A549 treated with Hydrocortisone at 1 μM for 4 hours (cell line): ENCODE measurements at places on chromosomes 5 and 9. TPM values are rescaled to one million over a fixed set of nuclear protein-coding genes. Genes with fewer than 3 reads are reported as not detected.

The ANKRD18A gene
- 8.1 to 12.4 TPM (median 9.1 TPM) in 5 replicates for total RNA-seq

The TLX3 gene
- total RNA-seq = not detected in 5 replicates

The C5orf58 gene
- not detected in 5 replicates for total RNA-seq

The SCGB3A2 gene
- not detected in 5 replicates for total RNA-seq

The IL13 gene
- total RNA-seq = 0.08 TPM in 1 of 5 replicates, not detected in the others

The SLC2A6 gene
- 16.7 to 23.1 TPM (median 19.9 TPM) in 5 replicates for total RNA-seq

The COL23A1 gene
- not detected in 5 replicates for total RNA-seq

The MAP3K1 gene
- total RNA-seq = 1.3 to 2.1 TPM (median 1.5 TPM) in 5 replicates

The UBTD2 gene
- total RNA-seq = 12.3 to 18.4 TPM (median 15.1 TPM) in 5 replicates

The NFIL3 gene
- 8.8 to 11.0 TPM (median 9.5 TPM) in 5 replicates for total RNA-seq

The ORM2 gene
- total RNA-seq = not detected in 5 replicates

The SLC1A3 gene
- total RNA-seq = 0.09 TPM in 1 of 5 replicates, not detected in the others

The TAS2R1 gene
- not detected in 5 replicates for total RNA-seq

The CEP72 gene
- total RNA-seq = 8.7 to 11.1 TPM (median 10.2 TPM) in 5 replicates

The PTPRD gene
- 0.08 to 0.40 TPM (median 0.29 TPM) in 5 replicates for total RNA-seq

The PCDHGA10 gene
- total RNA-seq = 0.02 to 0.03 TPM (median 0.02 TPM) in 3 of 5 replicates, not detected in the others

The PCSK1 gene
- 0.16 to 0.51 TPM (median 0.22 TPM) in 5 replicates for total RNA-seq

The SPATA31C2 gene
- total RNA-seq = not detected in 5 replicates

The SH3RF2 gene
- 2.0 to 2.8 TPM (median 2.4 TPM) in 5 replicates for total RNA-seq

The BSPRY gene
- total RNA-seq = 0.06 to 0.12 TPM in 2 of 5 replicates, not detected in the others

The TNC gene
- 0.42 to 1.8 TPM (median 0.87 TPM) in 5 replicates for total RNA-seq

The INPP5E gene
- total RNA-seq = 14.1 to 21.2 TPM (median 19.7 TPM) in 5 replicates

The PTGS1 gene
- 1.5 to 1.8 TPM (median 1.5 TPM) in 5 replicates for total RNA-seq

The CKMT2 gene
- total RNA-seq = not detected in 5 replicates

The FAF2 gene
- total RNA-seq = 45.4 to 58.4 TPM (median 46.0 TPM) in 5 replicates

The CAMK4 gene
- total RNA-seq = 0.01 to 0.25 TPM (median 0.15 TPM) in 4 of 5 replicates, not detected in the other

The MLANA gene
- not detected in 5 replicates for total RNA-seq

The SLC25A2 gene
- total RNA-seq = not detected in 5 replicates

The PCDHA1 gene
- 0.14 to 0.29 TPM (median 0.23 TPM) in 5 replicates for total RNA-seq

The CER1 gene
- total RNA-seq = not detected in 5 replicates

The CDC20B gene
- 0.05 to 0.10 TPM (median 0.06 TPM) in 5 replicates for total RNA-seq

The OR2V1 gene
- not detected in 5 replicates for total RNA-seq

The PPP2R2B gene
- 0.03 to 0.11 TPM (median 0.06 TPM) in 5 replicates for total RNA-seq

The TXNDC8 gene
- not detected in 5 replicates for total RNA-seq

The PLCXD3 gene
- 0.07 to 0.28 TPM (median 0.17 TPM) in 5 replicates for total RNA-seq

The PTGES gene
- total RNA-seq = 149 to 184 TPM (median 164 TPM) in 5 replicates

The DOK3 gene
- total RNA-seq = 2.7 to 6.1 TPM (median 3.8 TPM) in 5 replicates

The ZFP37 gene
- total RNA-seq = 1.3 to 2.5 TPM (median 1.9 TPM) in 5 replicates

The FOXD4L5 gene
- total RNA-seq = 0.03 TPM in 3 of 5 replicates, not detected in the others

The SMAD5 gene
- 19.0 to 32.0 TPM (median 29.7 TPM) in 5 replicates for total RNA-seq

The GALNT10 gene
- 71.2 to 111 TPM (median 85.4 TPM) in 5 replicates for total RNA-seq

The SLU7 gene
- 36.2 to 67.7 TPM (median 43.2 TPM) in 5 replicates for total RNA-seq

The ZFP2 gene
- total RNA-seq = 0.06 TPM in 1 of 5 replicates, not detected in the others

The UNC5A gene
- total RNA-seq = 0.39 to 0.78 TPM (median 0.55 TPM) in 5 replicates

The GCNT4 gene
- total RNA-seq = 0.16 to 0.38 TPM (median 0.29 TPM) in 5 replicates

The FAM170A gene
- not detected in 5 replicates for total RNA-seq

The FCN2 gene
- total RNA-seq = not detected in 5 replicates

The ITK gene
- total RNA-seq = 0.06 to 0.18 TPM (median 0.12 TPM) in 4 of 5 replicates, not detected in the other

The SH3GL2 gene
- 0.05 to 0.14 TPM (median 0.11 TPM) in 5 replicates for total RNA-seq

The FCN1 gene
- not detected in 5 replicates for total RNA-seq

The QRFP gene
- total RNA-seq = not detected in 5 replicates

The PROP1 gene
- 0.09 TPM in 2 of 5 replicates, not detected in the others for total RNA-seq

The HAVCR2 gene
- 0.16 to 0.57 TPM (median 0.28 TPM) in 5 replicates for total RNA-seq
